ENCODE measurements at places on chromosomes 5 and 9.
A peak's percentile ranks its signal among the peaks of the same experiment; 100 is the strongest.

DNA sequence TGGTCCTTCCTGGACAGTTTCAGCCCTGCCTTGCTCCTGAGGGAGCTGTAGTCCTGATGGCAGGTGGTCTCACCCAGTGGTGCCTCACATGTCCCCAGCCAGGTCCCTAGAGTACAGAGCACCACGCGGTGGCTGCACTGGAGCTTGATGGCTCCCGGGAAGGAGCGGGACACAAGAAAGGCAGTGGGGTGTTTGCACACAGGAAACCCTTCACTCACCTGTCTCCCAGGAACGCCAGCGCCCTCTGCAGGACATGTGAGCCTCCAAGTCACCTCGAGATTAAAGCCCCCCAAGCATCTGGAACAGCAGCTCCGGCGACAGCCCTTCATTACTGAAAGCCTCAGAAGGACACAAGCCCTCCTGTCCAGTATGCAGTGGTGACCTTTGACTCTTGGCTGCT is 19.9 kb upstream of the TMEM250 start:
- peak; percentile 22 for DNase-seq

- no peak for DNase-seq
Observed at GRCh38 chr5:3118340-3118739, 366.9 kb upstream of the IRX2 start.

GRCh38 chr9:109624143-109624542 is 126.0 kb upstream of the PTPN3 start:
- DNase-seq: no peak

- no peak for DNase-seq
Observed at GRCh38 chr5:15606197-15606596, 106.2 kb downstream of the FBXL7 start.

- DNase-seq: peak; percentile 16
Observed at GRCh38 chr5:1437226-1437829, 7.9 kb downstream of the SLC6A3 start.
